ENCODE measurements at places on chromosomes 13 and 19. TPM values are rescaled to one million over a fixed set of nuclear protein-coding genes. Genes with fewer than 3 reads are reported as not detected.

ZNF121 gene
- 55.2 TPM for total RNA-seq

TNFSF13B gene
- total RNA-seq, result 3.1 TPM

ZNF865 gene
- 14.8 TPM for total RNA-seq

FCGBP gene
- total RNA-seq, result 6.2 TPM

WDR83 gene
- total RNA-seq, result 19.4 TPM

POU2F2 gene
- total RNA-seq, result 16.3 TPM

GADD45B gene
- 59.2 TPM for total RNA-seq

MAN2B1 gene
- 95.5 TPM for total RNA-seq

GTF2F2 gene
- 19.6 TPM for total RNA-seq

C19orf73 gene
- total RNA-seq, result 0.92 TPM

CRB3 gene
- total RNA-seq, result 1.1 TPM

RNF225 gene
- total RNA-seq, result 0.99 TPM

SLC27A5 gene
- 14.4 TPM for total RNA-seq

GPR18 gene
- total RNA-seq, result 16.6 TPM

All from activated CD8-positive, alpha-beta T cell treated with anti-CD3 and anti-CD28 coated beads, Interleukin-2, amount 10 ng/mL, durations not matched to agents 7 days and 5 days (primary cell).